Stimulated activated CD8-positive, alpha-beta memory T cell treated with anti-CD3 and anti-CD28 coated beads, Interleukin-4, amount 100 ng/mL, for 24 hours (primary cell): ENCODE measurements at places on chromosomes 7 and 10.

DNA sequence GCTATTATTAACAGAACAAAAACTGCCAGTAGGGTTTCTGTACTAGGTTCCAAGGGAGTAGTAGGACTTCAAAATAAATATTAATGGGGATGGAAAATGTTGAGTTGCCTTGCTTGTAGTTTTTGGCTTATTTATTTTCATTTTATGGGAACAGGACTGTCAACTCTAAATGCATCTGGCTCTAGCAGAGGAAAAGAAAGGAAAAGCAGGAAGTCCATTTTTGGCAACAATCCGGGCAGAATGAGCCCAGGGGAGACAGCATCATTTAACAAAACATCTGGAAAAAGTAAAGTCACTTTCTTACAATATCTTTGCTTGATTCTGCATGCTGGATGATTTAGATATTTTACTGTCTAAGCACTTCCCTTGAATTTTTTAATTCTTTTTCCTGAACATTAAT lies 69.4 kb downstream of the NOC3L start:
- no peak for DNase-seq

DNA sequence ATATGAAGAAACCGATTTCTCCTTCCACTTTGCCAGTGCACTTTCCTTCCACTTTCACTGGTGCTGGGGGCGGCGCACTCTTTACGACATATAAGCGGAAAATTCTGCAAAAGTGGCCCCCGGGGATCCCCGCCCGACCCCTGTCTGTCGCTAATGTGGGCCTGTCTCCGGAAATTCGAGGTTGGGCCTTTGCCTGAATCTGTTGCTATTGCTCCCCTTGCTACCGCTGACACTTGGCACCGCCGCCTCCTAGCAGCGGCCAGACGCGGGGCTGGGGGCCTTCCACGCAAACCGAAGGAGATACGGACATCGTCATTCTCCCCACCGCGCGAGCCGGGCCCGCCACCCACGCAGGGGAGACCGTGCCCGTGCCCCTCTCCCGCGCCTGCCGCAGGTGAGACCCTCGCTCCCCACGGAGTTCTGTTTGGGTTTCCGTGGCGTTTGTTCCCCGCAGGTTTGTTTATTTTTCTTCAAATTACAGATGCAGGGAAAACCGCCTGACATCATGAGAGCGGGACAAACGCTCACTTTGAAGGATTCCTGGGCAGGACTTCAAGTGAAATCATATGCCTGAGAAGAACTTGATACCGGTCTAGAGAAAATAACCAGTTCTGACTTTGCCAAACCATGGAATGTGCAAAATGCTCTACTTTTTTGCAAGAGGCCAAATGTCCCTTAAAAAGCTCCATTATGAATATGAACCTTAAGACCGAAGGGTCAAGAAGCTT lies 5.0 kb downstream of the TWIST1 start:
- no peak for DNase-seq

- no peak for DNase-seq
Observed at GRCh38 chr10:32981760-32982159, 23.7 kb upstream of the ITGB1 start.

DNA sequence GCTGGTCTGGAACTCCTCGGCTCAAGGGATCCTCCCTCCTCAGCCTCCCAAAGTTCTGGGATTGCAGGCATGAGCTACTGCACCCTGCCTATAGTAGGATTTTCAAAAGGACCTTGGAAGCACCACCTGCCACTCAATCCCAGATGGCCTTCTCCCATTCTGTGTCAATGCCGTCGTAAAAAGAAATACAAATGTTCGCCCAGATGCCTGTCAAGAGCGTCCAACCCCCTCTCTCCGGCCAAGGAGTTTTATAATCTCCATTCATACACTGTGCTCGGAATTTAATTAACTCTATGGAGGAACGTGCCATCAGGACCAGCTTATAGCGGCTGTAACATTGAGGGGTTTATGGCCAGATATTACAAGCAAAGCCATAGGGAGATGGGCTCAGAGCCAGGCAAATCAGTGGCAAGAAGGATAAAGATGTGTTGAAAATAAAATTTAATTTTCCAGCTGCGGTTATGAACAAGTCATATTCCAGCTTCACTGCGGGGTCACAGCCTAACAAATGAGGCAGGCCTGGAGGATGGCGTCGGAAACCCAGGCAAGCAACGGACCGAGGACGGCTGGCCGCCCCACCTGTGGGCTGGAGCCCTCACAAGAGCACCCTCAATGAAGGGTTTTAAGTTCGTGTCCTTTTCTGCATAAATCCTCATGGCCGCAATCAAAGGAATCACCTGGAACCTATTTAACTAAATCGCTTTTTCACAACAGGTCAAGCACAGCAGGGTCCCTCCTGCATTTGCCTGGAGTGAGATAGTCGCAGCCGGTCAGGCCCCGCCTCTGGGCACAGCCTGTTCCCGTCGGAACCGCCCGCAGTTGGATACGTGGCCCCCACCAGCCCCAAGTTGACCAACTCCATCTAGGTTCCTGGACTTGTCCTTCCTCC lies 374.5 kb upstream of the FOXK1 start:
- no peak for DNase-seq
